OCI-M1 (cell line): ENCODE measurements at places on chromosomes 7 and 10.

GRCh38 chr7:157270060-157270444 is 66.8 kb upstream of the DNAJB6 start:
- DNase-seq, result no peak

DNA sequence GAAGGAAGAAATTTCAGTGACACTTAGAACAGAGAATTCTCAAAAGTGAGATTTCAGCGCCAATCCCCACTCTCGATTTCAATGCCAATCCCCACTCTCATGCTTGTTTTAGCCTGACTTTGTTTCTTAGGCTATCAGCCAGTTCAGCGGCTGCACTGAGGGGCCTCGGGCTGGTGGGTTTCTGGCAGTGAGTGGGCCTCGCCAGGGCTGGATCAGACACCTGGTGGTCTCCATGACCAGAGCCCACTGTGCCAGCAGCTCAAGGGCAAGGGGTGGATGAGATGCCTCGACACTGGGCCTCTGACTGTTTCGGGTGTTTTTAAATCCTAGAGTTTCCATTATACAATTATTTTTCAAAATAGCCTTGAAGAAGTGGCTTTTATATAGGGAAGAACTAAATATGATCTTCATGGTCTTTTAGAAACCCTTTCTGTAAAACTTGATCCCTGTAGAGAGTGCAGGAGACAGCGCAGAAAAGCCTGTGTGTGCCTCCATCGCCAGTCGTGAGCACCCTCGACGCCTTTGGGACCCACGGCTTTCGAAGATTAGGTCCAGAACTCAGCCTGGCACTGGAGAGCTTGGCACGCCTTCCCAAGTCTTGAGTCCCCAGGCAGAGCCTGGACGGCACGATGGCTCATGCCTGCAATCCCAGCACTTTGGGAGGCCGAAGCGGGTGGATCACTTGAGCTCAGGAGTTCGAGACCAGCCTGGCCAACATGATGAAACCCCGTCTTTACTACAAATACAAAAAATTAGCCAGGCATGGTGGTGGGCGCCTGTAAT is 76.2 kb downstream of the INPP5A start:
- DNase-seq, result no peak

GRCh38 chr10:1626835-1627234 is 110.5 kb downstream of the ADARB2 start:
- no peak for DNase-seq

DNA sequence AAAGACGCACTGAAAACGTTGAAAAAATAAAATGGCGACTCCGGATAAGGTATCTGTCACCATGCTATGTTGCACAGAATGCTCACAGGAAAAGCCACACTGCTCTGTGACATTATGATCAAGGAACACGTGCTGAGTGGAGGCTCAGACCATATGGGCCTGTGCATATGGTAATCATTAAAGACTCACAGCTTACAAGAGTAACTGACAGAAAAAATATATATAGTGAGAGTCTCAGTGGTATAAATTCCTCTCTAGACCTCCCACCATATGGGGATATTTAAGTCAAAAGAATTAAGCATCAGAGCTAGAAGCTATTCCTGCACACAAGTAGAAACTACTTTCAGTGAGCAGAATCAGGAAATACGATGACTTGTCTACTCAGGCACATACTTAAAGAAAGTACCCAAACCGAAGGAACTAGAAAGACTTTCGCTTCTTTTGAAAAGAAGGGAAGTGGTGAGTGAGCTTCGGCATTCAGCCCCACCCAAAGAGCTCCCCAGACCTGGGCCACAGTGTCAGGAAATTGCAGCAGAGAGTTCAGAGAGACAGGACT is 65.1 kb upstream of the MPP7 start:
- peak; percentile 64 for DNase-seq

- no peak for DNase-seq
Measured at GRCh38 chr10:131792011-131792651, 108.7 kb upstream of the PPP2R2D start.

GRCh38 chr7:110204527-110204926 is 886.4 kb upstream of the LRRN3 start:
- peak; percentile 7 for DNase-seq

GRCh38 chr7:47890125-47890524 is 58.1 kb downstream of the PKD1L1 start:
- no peak for DNase-seq

GRCh38 chr10:109744020-109744419 is 179.3 kb downstream of the XPNPEP1 start:
- no peak for DNase-seq

GRCh38 chr10:104057717-104058116 is 28.0 kb downstream of the COL17A1 start:
- DNase-seq, result no peak

GRCh38 chr7:72465521-72465920 is 53.4 kb upstream of the CALN1 start:
- DNase-seq, result peak; percentile 16

GRCh38 chr10:52883996-52884871 is 111.7 kb upstream of the MBL2 start:
- peak; percentile 85 for DNase-seq

GRCh38 chr7:24378871-24379616 is 95.1 kb downstream of the NPY start:
- DNase-seq, result no peak

- DNase-seq, result no peak
Measured at GRCh38 chr7:23473844-23474093, 3.5 kb upstream of the IGF2BP3 start.

DNA sequence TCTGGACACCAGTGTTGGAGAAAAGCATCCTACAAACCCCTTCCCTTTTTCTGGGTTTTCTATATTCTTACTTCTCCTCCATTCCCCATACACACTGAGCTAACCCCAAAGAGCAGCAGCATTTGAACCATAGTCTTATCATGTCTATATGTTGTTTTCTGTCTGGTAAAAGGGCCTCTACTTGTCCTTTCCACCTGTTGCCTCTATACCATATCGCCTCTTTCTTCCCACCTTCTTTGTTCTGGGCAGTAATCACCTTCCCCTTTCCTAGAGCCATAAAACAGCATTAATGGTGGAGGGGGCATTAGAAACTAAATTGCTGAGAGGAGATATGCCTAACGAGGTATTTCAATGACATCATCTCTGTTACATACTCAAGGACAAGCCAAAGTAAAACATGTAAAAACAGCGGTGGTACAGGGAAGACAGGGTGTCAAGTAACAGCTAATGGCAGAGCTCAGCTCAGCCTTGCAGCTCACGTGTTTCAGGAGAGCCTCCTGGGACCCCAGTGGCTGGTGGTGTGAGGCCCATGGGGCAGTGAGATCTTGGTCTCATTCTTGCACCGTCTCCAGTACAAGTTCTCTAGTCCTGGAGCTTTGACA is 20.6 kb downstream of the NPY start:
- no peak for DNase-seq

DNA sequence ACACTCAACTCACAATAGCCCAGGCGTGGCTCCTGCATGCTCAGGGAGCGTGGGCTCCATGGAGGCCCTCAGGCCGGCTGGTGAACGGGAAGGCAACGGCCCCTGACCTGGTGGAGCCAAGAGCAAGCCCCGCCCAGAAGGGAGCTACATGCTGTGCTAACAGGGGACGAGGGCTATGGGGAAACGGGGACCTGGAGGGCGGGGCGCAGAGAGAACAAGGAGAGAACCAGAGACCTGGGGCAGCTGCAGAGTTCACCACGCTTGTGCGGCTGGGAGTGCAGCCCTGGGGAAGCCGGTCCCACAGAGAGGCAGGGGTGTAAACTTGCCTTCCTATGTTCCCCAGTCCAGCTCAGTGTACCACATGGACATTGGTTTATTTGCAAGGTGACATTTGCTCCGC is 69.2 kb upstream of the PPP2R2D start:
- DNase-seq, result no peak

- DNase-seq, result peak; percentile 63
Measured at GRCh38 chr7:100506356-100506923, 22.7 kb downstream of the NYAP1 start.

- no peak for DNase-seq
Measured at GRCh38 chr10:76469675-76470074, 1038.3 kb downstream of the LRMDA start.

- peak; percentile 43 for DNase-seq
Measured at GRCh38 chr10:62492012-62492869, 118.1 kb downstream of the ZNF365 start.

DNA sequence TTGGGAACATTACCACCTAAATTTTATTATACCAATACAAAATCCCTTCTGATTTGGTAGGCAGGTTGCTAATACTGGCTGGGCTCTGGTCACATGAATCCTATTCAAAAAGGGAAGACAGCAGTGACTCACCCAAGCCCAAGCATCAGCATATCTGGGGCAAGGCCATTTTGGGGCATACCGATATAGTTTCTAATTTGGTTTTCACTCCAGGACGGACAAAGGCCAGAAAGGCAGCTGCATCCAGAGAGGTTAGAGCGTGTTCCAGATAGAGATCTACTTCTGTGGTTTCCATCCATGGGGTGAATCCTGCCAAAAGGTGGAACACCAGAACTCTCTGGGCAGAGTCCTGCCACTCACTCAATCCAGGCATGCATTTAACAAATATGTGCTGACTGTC is 335.8 kb downstream of the ELMO1 start:
- DNase-seq, result no peak

DNA sequence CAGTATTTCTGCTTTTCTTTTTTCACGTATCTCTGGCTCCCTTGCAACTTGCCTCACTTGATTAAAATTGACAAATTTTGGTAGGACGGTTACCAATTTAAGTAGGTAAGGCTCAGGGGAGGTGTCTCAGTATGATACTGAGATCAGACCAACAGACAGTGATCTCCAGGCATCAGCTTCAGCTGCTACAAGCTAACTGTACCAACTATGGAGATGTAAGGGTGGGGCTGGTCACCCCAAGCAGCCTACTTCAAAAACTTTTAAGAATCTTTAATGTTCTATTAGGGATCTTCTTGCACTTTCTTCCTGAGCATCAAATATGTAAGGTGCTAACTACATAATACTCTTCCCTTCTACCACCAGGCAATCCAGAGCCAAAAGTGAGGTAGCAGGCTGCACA is 26.9 kb downstream of the SLC35B4 start:
- no peak for DNase-seq

GRCh38 chr7:100893318-100893895 is 2.3 kb downstream of the ACHE start:
- DNase-seq, result no peak

DNA sequence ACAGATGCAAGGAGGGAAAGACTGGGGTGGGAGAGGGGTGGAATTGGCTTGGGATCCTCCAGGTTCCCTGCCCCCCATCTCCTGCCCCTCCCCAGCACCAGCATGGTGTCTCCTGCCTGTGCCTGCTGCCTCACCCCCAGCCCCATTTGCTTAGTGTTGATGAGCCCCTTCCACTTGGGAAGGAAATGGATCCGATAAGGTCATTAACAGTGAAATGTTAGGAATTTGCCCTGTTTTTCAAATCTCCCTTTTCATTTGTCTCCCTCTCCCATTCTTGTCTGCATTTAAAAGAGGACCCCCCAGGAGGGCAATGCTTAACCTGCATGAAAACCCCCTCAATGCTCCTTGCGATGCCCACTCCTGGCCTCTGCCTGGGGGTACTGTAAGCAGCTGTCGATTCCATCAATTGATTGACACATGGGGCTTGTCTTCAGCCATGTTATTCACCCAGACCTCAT is 51.5 kb downstream of the HK1 start:
- no peak for DNase-seq
